Activated CD4-positive, alpha-beta T cell treated with anti-CD3 and anti-CD28 coated beads for 36 hours (primary cell): ENCODE measurements at places on chromosomes 5 and 9. TPM values are rescaled to one million over a fixed set of nuclear protein-coding genes. Genes with fewer than 3 reads are reported as not detected.

DNA sequence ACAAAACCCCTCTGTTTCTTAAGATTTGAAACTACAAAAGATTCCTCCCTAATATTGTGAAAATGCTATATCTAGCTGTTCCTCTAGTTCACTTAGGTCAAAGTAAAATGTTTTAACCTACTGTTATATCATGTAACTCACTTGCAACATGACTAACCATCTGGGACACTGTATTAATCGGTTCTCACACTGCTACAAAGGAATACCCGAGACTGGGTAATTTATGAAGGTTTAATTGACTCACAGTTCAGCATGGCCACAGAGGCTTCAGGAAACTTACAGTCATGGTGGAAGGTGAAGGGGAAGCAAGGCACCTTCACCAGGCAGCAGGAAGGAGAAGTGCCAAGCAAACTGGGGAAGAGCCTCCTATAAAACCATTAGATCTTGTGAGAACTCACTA is 34.7 kb downstream of the DIMT1 start:
- H3K27ac ChIP-seq: peak overlapping the region; percentile 66
- no peaks in the 10 kb centered on the region for H3K27me3 ChIP-seq

F2R gene
- total RNA-seq: 1.4 TPM

CDKN2B gene
- total RNA-seq: not detected

INVS gene
- 14.1 TPM for total RNA-seq
